Upper lobe of right lung (tissue), 1 donor: ENCODE measurements at places on chromosomes 4 and X.

GRCh38 chrX:16934185-16934584 lies 12.3 kb upstream of the REPS2 start:
- no peak for DNase-seq

- DNase-seq, result no peak
Measured at GRCh38 chr4:181911420-181911819, 331.8 kb upstream of the TENM3 start.

- DNase-seq, result no peak
Measured at GRCh38 chrX:100700809-100701208, 31.1 kb downstream of the SYTL4 start.

GRCh38 chr4:44479731-44480130 lies 31.1 kb upstream of the KCTD8 start:
- DNase-seq, result no peak

GRCh38 chr4:122285285-122285684 lies 93.5 kb upstream of the ADAD1 start:
- no peak for DNase-seq

GRCh38 chr4:163991298-163991865 lies 496.9 kb downstream of the TMA16 start:
- no peak for DNase-seq

DNA sequence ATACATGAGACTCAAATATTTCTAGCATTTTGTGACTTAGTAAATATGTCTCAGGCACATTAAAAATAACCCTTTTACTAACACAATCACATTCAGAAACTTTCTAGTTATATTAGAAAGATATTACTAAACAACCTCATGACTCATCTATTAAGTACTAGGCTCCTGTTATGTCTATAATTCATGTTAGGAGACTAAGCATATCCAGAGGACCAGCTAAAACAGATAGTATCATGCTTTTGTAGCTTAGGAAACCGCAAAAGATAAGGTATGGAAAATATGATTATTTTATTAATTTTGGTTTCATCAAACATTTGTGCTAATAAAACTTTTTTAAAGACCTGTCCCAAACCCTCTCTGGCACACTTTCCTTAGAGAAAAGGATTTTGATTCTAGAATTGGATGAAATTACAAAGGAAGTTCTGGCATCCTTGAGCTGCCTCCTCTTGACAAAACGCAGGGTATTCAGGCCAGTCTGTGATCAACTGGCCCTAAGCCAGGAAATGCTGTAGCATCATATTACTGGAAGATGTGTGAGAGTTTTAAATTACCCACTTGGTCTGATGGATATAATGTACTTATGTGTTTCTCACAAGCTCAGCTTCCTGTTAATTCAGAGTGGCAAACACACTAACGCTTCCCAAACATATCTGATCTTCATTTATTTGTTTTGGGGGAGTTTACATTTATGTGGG lies 60.4 kb downstream of the NRK start:
- no peak for DNase-seq

DNA sequence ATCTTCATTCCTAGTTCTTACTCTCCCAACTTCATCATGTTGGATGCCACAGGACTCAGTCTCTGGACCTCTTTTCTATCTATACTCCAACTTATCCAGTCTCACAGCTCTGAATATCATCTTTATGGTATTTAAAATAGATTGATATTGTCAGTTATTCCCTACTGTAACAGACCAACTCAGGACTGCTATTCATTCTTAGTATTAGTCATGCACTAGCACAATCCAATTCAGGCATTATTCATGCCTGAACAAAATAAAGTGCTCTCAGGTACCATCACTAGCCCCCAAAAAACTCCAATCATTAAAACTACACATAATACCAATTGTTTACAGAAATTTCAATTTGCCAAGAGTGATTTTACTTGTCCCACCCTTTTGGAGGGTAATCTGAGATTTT lies 37.7 kb downstream of the FRYL start:
- no peak for DNase-seq

GRCh38 chrX:84187533-84188319 lies at the start of gene RPS6KA6:
TSS of gene RPS6KA6 (minus strand) at chrX:84188199. CDS start at chrX:84187899, 300 bp downstream.
- DNase-seq, result peak; percentile 64

- no peak for DNase-seq
Measured at GRCh38 chrX:72123471-72124185, 8.1 kb downstream of the RTL5 start.

- no peak for DNase-seq
Measured at GRCh38 chr4:53489279-53489889, 101.9 kb downstream of the LNX1 start.

DNA sequence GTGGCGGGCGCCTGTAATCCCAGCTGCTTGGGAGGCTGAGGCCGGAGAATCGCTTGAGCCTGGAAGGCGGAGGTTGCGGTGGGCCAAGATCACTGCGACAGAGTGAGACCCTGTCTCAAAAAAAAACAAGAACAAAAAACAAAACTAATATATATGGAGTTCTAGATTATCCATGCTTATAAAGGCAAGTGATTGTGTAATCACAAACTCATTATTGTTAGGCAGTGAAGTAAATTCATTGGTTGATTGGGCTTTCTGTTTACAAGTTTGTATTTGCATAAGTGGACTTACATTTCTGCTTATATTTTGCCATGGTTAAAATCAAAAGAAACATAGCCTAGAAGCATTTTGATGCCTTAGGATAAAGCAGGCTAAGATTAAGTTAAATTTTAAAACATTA lies 2.5 kb upstream of the UBE2D3 start:
- no peak for DNase-seq

GRCh38 chrX:66872771-66873170 lies 233.9 kb upstream of the EDA2R start:
- no peak for DNase-seq

DNA sequence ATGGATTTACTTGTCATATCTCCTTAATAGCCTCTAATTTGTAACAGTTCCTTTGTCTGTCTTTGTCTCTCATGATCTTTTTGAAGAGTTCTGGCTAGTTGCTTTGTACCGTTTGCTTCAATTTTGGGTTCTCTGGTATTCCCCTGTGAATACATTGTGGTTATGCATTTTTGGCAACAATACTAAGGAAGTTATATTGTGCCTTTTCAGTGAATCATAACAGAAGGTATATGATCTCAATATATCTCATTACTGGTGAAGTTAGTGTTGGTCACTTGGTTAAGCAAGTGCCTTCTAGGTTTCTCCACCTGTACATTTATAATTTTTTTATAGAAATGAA lies 48.6 kb downstream of the DCLK2 start:
- no peak for DNase-seq

- DNase-seq, result no peak
Measured at GRCh38 chr4:127414951-127415606, 217.7 kb upstream of the INTU start.
